Caco-2 (cell line): ENCODE measurements at places on chromosomes 6 and 20.

- DNase-seq: peak; percentile 89
These were observed 102.1 kb downstream of the TMEM242 start for GRCh38 chr6:157221049-157221816.

DNA sequence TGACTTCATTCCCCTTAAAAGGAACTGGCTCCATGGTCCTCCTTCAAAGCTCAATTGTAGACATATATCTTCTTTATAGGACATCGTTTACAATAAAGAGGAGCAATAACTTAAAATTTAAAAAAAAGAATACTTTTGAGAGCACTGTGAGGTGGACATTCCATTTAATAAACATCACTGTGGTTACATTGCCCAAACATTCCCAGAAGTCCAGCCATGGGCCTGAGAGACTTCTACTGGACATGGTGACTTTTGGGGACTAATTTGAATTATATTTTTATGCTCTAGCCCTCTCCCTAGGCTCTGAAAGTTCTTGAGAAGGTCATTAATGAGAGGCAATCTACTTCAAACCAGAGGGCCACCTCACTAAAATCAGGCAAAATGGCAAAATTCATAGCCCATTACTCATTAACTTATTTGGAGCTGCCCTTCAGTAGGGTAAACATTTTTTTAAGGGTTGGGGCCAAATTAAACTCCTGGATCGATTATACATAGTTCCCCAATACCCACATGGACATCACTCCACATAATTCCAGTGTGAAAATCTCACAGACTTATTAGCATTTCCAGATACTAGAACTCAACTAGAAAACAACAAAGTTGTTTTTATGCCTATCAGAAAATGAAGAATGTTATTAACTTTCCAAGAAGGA lies 17.1 kb downstream of the ISM1 start:
- no peak for DNase-seq

- no peak for DNase-seq
These were observed 187.1 kb upstream of the RNF24 start for GRCh38 chr20:4202441-4202840.

- peak; percentile 51 for DNase-seq
These were observed at the start of gene RCAN2 for GRCh38 chr6:46491201-46491627. RCAN2 (minus strand) TSS chr6:46491449.

- peak; percentile 7 for DNase-seq
These were observed 52.6 kb upstream of the CD93 start for GRCh38 chr20:23138682-23139081.
